ENCODE measurements at places on chromosomes 1 and 21.
A peak's percentile ranks its signal among the peaks of the same experiment; 100 is the strongest.

- DNase-seq, result no peak
These were observed 107.9 kb downstream of the SUSD4 start for GRCh38 chr1:223256034-223256433.

DNA sequence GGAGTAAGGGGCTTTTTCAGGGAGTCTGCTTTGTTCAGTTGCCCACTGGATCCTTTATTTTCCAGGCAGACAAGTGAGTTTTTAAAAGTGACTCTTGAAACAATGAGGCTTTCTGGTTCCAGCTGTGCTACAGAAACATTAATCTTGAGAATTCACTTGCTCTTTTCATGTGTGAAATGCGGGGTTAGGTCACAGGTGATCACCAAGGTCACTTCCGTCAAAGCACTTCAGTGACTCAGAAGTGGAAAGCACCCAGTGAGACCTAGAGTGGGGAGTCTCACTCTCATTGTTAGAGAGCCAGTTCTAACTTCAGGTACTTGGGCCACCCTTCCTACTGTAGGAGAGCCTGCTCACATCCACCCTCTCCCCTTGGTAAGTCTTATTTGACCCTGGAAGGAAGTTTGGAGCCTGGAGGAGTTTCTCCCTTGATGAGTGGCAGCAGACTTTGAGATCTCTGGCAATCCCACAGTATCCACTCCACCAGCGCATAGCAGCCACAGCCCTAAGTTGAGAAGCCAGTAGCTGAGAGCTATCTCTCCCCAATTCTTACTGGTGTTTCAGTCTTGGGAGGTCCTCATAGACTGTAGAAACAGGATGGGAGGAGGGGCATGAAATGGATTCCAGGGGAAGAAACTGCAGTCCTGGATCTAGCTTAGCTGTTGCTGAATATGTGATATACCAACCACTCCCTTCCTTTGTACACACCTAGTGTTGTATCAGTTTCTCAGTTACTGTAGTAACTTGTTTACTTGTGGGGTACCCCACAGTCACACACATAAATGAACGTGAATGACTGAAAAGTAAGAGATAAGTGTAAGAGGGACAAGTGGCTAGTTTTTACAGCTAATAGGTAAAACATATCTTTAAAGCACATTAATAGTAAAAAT, 3.1 kb downstream of the TACSTD2 start:
- DNase-seq, result peak; percentile 71

DNA sequence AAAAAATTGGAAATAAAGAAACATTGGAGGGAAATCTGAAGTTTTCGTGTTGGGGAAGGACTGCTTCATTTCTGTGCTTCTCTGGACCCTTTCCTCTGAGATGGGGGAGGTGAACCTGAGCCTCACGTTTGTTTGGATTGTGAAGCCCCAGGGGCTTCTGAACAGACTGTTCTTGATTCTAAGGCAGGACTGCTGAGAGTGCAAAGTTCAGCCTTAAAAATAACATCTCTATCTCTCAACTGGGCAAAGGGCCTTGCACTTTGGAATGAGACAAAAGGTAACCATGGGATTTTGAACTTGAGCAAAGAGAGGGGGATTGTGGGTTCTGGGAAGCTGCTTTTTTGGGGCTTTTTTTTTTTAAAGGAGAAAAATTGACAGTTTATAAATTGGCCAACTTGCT, 45.0 kb downstream of the GPR88 start:
- no peak for DNase-seq

- no peak for DNase-seq
These were observed 62.3 kb downstream of the GALNT2 start for GRCh38 chr1:230129341-230129740.

DNA sequence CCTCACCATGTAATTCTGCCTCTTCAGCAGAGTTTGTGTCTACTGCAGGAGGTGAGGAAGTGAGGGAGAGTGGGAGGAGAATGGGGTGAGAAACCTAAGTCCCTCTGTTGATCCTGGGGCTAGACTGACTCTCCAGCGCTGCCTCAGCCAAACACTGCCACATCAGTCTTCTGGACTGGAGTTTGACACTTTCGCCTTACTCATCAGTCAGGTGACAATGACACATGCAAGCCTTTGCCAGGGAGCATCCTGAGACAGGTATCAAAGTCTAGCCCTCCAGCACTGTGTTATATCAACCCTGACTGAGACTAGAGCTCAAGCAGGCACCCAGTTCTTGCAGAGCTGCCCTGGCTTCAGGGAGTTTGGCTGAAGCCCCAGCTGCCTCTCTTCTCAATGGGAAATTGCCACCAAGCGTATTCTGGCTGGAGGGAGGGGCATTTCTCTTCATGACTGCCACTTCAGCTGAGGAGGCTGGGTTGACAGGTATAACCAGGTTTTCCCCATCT, 33.3 kb upstream of the SUCO start:
- peak; percentile 10 for DNase-seq

DNA sequence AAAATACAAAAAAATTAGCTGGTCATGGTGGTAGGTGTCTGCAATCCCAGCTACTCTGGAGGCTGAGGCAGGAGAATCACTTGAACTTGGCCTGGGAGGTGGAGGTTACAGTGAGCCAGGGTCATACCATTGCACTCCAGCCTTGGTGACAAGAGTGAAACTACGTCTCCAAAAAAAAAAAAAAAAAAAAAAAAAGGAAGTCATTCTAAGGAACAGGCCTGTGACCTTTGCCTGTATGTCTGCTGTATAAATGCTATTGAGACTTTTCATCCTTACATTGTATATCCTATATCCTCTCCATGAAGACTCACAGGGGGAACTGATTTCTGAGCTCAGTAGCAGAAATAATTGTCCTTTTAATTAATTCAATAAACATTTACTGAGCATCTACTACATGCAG, 7.5 kb upstream of the CTPS1 start:
- no peak for DNase-seq

DNA sequence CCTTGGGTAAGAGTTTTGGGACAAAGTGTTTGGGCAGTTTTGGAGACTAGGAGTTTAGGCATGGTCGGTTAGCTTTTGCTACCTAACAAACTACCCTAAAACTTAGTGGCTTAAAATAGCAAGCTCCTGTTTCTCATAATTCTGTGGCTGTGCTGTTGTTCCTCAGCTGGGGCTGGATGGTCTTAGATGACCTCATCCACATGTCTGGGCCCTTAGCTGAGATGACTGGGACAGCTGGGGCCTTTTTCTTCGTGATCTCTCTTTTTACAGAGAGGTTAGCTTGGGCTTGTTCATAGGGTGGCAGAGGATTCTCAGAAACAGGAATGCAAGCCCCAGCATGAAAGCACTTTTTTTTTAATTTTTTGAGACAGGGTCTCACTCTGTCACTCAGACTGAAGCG, 6.6 kb downstream of the ATP1A4 start:
- DNase-seq, result no peak

- no peak for DNase-seq
These were observed 496.1 kb downstream of the PTPRU start for GRCh38 chr1:29732453-29732852.

- no peak for DNase-seq
These were observed 15.6 kb upstream of the FMOD start for GRCh38 chr1:203366476-203366875.

- peak; percentile 1 for DNase-seq
These were observed 57.1 kb downstream of the WNT9A start for GRCh38 chr1:227890451-227891222.

DNA sequence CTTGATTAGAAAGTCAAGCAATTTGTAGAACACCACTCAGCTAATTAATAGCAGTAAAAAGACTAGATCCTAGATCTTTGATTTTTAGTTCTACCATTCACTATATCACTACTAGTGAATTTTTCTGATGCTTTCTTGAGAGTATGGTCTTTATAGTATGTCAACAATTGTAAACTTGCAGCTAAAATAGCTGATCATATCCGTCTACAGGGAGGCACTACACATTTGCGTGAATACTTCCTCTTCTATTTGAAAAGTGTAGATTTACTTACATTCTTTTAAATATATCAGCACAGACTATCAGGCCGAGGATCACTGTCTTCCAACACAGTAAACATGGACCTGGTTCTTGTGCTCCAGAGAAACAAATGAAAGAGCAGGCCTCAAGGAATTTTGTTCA, 18.6 kb upstream of the PTPRC start:
- DNase-seq, result no peak

DNA sequence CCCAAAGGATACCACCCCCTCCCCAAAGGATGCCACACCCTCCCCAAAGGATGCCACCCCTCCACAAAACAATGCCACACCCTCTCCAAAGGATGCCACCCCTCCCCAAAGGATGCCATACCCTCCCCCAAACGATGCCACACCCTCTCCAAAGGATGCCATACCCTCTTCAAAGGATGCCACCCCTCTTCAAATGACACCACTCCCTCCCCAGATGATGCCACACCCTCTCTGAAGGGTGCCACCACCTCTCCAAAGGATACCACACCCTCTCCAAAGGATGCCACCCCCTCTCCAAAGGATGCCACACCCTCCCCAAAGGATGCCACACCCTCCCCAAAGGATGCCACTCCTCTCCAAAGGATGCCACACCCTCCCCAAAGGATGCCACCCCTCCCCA, 21.6 kb upstream of the TRIM17 start:
- no peak for DNase-seq

- DNase-seq, result no peak
These were observed 543.9 kb downstream of the AJAP1 start for GRCh38 chr1:5198328-5198727.

GRCh38 chr1:111736548-111737215, 2.5 kb downstream of the INKA2 start:
- no peak for DNase-seq

DNA sequence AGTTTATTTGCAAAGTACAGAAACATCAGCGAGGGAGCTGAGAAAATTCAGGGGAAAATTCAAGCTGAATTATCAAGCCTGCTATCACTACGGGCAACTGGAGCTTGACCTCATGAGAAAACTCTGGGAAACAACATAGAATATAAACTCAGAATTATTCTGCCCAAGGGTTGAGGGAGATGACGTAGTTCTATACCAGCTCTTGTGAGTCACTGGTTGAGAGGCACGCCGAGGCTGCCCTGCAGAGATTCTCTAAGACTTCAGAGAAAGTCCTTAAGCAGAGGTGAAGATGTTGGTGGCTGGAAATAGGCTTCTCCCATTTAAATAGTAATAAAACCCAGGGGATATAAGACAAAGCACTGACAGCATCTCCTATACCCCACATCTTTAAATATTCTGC, 12.3 kb downstream of the SYDE2 start:
- no peak for DNase-seq

GRCh38 chr1:226845624-226846023, 24.8 kb upstream of the PSEN2 start:
- no peak for DNase-seq

DNA sequence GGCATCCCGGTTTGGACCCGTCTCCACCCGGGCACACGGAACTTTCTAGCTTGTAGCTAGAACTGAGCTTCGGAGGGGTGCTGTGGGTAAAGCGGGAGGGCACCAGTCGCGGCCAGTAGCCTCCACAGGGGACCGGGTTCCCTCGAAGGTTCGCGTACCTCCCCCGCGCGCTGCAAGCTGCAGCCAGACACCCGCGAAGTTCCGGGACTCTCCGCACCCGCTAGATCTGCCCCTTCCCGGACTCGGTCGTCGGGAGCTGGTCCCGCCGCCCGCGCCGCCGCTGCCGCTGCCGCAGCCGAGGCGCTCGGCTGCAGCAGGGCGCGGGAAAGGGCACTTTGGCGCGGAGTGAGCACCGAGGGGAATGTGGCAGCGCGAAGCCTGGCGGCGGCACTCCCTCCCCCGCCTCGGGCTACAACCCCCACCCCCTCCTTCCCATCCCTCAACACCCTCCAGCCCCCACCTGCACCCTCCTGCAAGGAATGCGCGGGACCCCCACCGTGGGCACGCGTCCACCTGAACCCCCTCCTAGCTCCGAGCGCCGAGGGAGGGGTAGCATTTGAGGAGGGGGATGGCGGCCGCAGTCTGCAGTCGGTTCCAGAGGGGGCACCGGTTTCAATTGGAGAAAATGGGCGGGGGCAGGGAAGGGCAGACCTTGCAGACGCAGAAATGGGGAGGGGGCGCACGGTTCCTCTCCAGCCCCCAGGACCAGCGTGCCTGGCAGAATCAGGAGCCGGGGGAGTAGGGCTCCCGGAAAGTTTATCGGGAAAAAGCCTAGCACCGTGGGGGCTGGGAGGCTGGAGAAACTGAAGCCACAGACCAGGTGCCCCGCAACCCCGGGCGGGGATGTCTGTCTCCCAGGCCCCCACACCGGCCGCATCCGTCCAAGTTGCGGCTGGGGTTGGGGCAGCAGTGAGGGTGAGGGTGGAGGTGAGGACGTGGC, 968 bp downstream of the CSMD2 start:
- DNase-seq, result no peak

DNA sequence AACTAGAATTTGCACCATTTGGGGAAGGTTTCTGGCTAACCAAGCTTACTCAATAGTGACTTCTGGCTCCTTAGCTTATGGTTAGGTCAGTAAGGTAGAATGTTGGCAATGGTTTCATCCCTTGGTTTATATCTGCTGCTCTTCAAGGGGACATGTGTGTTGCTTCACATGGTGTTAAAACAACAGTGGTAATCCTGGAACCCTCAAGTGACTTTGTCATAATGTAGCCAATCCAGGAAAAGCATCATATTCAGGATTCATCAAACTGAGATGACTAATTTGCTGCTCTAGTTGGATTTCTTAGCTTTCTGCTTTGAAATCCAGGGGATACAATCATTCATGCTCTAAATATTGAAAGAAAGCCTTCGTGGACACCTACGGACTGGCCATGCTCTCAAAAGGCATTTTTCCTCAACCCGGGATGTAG, 108.7 kb downstream of the RGL1 start:
- DNase-seq, result no peak

GRCh38 chr1:176858433-176858916, 306.0 kb downstream of the ASTN1 start:
- DNase-seq, result no peak

- DNase-seq, result no peak
These were observed 78.4 kb downstream of the PEX14 start for GRCh38 chr1:10553118-10553517.

- no peak for DNase-seq
These were observed 23.6 kb upstream of the GBP1 start for GRCh38 chr1:89088572-89088971.

- DNase-seq, result no peak
These were observed 269.3 kb upstream of the LYPLAL1 start for GRCh38 chr1:218904416-218904815.

- DNase-seq, result peak; percentile 6
These were observed 31.6 kb downstream of the LRP8 start for GRCh38 chr1:53296117-53296749.

GRCh38 chr21:34994766-34995631, 54.1 kb downstream of the RUNX1 start:
- DNase-seq, result no peak

- DNase-seq, result peak; percentile 82
These were observed 158.3 kb upstream of the CACNA1E start for GRCh38 chr1:181324797-181325616.

- no peak for DNase-seq
These were observed 201.2 kb upstream of the L1TD1 start for GRCh38 chr1:61993331-61993961.

- DNase-seq, result no peak
These were observed 2.6 kb downstream of the GADD45A start for GRCh38 chr1:67687649-67688048.

All from activated CD8-positive, alpha-beta T cell treated with anti-CD3 and anti-CD28 coated beads for 36 hours (primary cell).